ENCODE measurements at places on chromosomes 12 and 14.
A peak's percentile ranks its signal among the peaks of the same experiment; 100 is the strongest.

- no peak for DNase-seq
Observed at GRCh38 chr14:104443391-104444158, 136.0 kb upstream of the C14orf180 start.

- DNase-seq: no peak
Observed at GRCh38 chr12:1666685-1667162, 24.1 kb upstream of the ADIPOR2 start.

GRCh38 chr12:54658306-54659264, 10.4 kb upstream of the DCD start:
- DNase-seq: peak; percentile 29

- DNase-seq: peak; percentile 43
Observed at GRCh38 chr12:93689076-93689834, 12.1 kb downstream of the CRADD start.

DNA sequence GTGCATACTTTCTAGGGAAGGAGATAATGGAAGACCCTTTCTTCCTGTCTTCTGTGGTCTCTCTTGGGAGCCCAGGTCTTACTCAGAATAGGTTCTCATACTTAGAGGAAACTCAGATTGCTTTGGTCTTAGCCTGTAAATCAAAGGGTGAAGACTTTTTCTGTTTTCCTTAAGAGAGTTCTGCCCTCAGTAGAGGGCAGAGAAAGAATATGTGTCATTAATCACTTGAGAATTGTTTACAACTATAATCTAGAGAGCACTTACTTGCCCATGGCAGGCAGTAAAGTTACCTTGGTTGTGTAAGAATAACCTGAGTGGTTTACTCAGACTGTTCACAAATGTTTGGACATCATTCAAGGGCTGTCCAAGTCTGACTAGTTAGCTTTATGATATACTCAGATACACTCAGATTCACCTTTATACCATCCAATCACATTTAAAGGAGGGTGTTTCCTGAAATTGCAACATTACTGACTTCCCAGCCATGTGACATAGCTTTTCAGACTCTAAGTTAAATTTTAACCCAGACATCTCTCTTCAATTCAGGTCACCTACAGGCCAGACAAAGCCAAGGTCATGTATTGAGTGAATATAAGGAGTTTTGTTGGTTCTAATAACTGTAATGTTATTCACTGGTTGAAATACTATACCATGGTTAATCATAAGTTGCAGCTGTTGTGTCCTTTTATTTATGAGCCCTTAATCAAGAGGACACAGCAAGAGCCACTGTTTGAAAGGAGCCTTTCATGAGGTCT, 372.2 kb downstream of the RAD51B start:
- DNase-seq: no peak

- DNase-seq: peak; percentile 85
Observed at GRCh38 chr12:57741844-57742738, 2.7 kb upstream of the TSPAN31 start.

- no peak for DNase-seq
Observed at GRCh38 chr12:46413368-46413767, 40.8 kb upstream of the SLC38A2 start.

DNA sequence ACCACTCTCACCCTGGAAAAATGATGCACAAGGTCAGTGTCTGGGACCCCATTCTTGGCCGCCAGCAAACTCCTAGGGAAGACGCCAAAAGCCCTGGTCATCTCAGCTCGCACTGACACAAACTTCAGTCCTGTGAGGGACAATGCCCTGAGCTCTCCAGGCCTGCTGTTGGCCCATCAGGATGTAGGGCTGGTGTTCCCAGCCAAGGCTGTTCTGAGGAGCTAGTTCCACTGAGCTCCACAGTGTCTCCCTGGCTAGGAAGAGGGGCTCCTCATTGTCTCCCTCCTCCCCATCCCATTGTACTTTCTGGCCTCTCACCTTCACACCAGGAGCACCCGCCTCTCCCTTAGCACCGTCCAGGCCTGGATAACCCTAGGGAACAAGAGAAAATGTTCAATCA, 10.8 kb downstream of the COL2A1 start:
- no peak for DNase-seq

DNA sequence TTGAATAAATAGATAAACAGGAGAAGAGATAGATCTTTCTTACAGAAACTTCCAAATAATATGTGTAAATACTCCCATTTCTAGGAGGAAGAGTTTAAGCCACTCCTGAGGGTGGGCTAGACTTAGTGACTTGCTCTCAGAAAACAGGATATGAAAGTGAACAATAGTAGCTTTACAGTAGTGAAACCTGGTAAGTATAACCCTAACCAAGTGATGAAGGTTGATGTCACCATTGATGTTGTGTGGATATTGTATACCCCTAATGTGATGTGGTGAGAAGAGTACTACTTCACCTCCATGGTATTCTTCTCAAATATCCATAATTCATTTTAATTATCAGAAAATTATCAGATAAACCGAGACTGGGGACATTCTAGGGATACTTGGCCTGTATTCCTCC, 20.9 kb downstream of the AKAP6 start:
- no peak for DNase-seq

DNA sequence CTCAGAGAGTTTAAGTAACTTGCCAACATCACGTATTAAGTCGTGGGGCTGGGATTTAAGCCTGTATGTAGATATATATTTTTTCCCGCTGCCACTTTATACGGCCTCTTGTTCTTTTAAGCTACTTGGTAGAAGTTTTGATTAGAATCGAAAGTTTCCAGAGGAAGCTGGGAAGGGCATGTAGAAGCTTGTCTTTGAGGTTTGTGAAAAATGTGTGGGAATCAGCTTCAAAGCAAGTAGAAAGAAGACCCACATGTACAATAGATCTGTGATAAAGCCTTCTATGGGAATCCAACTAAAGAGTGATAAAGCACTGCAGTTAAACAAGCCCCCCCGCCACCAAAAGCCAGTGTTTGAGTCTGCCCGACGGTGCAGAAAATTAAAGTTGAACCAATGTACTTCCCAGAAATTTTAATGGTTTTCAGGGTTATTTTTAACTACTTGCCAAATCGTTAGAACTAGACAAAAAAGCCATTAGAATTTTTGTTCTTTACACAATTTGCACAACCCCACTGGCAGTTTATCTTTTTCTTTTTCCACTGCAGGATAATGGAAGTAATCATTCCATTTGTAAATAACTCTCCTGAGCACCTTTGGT, 25.5 kb downstream of the SERPINA11 start:
- no peak for DNase-seq

DNA sequence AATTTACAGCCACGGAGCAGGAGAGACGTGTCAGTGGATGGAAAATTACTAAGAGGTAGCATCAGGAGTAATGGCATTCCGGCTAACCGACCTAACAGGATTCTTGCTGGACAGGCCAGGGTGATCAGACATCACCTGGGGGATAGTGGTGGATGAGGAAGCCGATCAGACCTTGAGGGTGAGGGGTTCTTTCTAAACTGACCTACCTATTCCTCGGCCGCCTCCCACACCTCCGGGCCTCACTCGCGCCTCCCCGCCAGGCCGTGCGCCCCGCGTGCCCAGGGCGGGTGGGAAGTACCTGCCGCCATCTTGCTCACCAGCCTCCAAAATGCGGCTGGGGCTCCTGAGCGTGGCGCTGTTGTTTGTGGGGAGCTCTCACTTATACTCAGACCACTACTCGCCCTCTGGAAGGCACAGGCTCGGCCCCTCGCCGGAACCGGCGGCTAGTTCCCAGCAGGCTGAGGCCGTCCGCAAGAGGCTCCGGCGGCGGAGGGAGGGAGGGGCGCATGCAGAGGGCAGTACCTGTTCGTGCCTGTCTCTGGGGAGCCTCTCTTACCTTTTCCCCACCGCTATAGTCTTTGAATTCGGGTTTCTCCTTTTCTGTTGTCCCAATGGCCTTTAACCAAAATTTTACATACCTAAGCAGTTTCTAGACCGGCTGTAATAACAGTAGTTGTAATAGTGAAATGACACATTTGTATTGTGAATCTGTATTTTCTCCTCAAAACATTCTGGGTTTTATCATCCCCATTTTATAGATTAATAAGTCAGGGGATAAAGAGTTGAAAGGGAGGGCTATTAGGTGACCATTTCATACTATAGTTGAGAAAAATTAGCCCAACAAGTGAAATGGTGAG, at the start of gene TMPRSS12:
TMPRSS12 (plus strand) TSS at position 290 of the 857 bp plus-strand sequence; CDS start at position 329, 39 bp downstream.
- DNase-seq: no peak

GRCh38 chr14:51533160-51533559, 118.5 kb upstream of the FRMD6 start:
- DNase-seq: no peak

DNA sequence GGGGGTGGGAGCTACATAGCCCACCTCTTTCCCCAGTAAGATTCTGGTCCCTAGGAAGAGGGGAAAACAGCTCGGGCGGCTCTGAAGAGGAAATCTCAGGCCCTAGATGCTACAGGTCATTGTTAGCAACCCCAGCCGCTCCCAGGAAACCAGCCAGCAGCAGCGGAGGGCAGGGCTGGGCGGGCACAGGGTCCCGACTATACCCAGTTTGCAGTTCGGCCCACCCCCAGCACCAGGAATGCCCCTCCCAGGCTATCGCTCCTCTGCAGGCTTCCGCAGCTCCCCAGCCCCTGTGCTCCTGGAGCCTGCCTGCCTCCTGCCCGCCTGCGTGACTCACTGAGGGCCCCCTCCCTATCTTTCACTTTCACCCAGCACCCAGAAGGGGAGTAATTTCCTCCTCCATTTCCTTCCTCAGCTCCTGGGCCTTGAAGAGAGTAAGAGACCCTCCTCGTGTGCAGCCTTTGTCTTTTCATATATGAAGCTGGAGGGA, 27.2 kb upstream of the PNMA1 start:
- DNase-seq: peak; percentile 65
